ENCODE measurements at places on chromosomes 6 and 20. TPM values are rescaled to one million over a fixed set of nuclear protein-coding genes. Genes with fewer than 3 reads are reported as not detected.
A peak's percentile ranks its signal among the peaks of the same experiment; 100 is the strongest.

Gene C6orf52
- 0.81 TPM for total RNA-seq

- no peak for DNase-seq
Observed at GRCh38 chr6:93242049-93242448, 177.3 kb downstream of the EPHA7 start.

DNA sequence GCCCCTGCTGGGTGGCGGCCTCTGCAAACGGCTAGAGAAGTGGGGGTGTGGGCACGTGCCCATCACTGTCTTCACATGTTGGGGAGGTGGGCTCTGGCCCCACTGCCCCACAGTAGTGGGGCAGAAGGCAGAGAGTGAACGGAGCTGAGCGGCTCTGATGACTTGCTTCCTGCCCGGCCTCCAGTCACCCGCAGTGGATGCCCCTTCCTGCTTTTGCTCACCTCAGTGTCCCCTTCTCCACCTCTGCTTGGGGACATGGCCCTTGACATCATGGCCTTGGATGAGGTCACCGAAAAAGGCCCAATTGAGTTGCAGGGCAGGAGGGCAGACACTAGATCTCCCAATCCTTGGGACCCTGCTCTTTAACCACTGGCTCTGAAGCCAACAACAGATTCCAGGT is 40.1 kb downstream of the KCNK5 start:
- DNase-seq = no peak

DNA sequence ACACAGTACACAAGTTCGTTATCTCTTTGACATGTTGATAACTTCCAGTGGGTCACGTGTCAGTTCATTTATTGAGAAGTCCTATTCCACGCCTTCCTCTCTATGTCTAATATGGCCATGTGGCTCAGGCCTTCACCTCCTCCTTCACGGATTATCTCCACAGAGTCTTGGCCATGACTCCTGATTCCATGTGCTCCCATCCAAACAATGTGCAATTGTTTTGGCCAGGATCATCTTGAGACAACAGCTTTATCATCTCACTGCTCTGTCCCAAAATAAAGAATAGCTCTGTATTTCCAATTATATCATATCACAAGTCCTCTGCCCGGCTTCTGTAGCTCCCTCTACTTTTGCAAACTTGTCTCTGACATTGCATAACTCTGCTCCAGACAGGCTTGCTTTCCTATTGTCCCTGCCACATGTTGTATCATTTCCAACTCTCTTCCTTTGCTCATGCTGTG is 11.1 kb upstream of the TXNDC5 start:
- DNase-seq = no peak

GRCh38 chr6:83461438-83461837 is 30.6 kb upstream of the ME1 start:
- DNase-seq = no peak

DNA sequence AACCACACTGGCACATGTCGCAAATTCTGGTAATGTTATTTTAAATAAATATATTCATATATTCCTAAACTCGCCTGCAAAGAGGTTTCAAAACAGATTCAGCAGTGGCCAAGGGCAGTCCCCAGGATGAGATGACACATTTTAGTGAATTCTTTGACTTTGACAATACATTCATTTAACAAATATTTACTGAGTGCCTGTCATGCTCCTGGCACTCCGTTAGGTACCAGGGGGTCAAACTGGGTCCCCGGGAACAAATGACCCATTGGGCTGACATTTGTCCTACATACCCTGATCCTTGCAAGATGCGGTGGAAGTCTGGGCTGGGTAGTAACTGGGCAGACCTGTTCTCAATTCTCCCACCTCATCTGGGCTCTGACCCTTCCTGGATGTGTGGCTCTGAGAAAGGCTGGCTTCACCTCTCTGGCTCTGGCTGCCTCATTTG is 74.9 kb downstream of the FYN start:
- no peak for DNase-seq

DNA sequence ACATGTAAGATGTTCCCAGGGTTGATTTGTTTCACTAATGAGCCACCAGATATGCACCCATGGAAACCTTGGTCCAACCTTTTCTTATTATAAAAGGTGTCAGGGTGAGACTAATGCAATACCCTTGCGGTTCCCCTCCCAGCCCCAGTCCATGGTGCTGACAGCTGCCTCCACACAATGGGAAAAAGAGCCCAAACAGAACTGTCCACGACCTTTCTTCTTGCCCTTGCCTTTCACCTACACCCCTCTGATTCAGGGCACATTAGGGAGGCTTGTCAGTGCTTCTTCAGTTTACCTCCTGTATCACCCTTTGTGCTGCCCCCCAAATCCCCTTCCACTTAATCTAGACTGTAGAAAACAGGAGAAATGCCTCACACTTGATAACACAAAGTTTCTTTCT is 352.7 kb upstream of the CDH4 start:
- DNase-seq = no peak

DNA sequence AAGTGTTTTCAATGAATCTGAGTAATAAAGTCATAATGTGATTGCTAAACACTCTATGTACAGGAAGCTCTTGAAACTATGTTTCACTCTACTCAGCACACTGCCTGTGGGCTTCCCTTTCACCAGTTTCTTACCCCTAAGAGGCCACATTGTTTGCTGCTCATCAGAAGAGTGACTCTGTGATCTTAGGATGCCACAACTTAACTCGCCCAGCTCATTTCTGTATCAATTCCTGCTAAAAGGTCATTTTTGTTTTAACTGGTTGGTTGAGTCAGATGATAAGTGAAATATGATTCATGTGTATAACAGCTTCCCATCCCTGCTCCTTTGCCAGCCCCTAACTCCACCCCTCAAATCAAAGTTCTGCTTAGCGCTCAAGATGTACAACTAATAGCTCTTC is 9.8 kb upstream of the NDUFAF4 start:
- no peak for DNase-seq

DNA sequence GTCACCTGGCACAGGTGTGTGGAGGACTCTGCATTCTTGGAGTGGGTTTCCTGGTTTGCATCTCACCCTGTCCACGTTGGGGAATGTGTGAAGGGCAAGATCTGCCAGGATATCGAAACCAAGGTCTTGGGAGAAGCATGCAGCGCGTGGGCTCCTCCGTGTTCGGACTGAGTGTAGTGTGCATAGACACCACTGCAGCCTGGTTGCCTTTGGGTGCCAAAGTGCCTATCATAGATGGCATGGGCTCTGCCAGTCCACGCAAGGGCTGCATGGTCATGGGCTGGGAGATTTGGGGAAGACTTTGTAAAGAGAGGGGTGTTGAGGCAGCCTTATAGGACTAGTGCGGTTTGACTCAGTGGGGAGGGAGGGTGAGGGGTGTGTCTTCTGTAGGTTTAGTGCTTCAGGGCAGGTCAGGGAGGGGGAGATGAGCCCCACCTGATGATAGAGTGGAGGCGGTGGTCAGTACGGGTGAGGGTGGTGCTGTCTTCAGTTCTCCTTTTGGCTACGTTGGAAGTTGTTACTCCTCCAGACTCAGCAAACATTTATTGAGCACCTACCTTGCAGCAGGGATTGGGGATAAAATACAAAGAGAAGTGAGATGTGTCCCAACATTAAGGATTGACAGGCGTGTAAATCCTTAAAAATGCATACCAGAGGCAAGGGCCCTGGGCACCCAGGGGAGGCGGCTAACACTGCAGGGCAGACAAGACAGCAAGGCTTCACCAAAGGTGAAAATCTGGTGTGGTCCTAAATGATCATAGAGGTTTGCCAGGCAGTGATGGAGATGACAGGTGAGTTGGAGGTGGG is 28.3 kb downstream of the DUSP22 start:
- no peak for DNase-seq

DNA sequence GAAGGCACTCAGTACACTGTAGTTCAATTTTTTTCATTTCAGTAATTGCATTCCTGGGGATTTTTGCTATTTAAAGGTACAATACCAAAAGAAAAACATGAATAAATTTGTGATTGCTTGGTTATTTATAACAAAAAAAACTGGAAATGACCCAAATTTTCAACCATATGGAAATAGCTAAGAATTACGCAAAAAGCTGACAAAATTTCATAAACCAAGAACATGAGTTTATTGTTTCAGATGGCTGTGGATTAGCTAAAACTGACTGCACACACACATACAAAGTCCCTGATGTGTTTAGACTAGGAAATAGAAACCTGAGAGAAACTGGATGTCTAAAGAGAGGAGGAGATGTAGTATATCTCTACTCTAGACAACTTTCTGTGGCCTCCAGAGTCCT is 718.4 kb upstream of the CHD6 start:
- DNase-seq = no peak

GRCh38 chr20:63628246-63628975 is 1.5 kb upstream of the GMEB2 start:
- peak; percentile 60 for DNase-seq

Gene KIAA0408
- total RNA-seq = not detected

- no peak for DNase-seq
Observed at GRCh38 chr6:12760911-12761310, 44.3 kb downstream of the PHACTR1 start.

Gene PLCB1
- total RNA-seq = 66.0 TPM

DNA sequence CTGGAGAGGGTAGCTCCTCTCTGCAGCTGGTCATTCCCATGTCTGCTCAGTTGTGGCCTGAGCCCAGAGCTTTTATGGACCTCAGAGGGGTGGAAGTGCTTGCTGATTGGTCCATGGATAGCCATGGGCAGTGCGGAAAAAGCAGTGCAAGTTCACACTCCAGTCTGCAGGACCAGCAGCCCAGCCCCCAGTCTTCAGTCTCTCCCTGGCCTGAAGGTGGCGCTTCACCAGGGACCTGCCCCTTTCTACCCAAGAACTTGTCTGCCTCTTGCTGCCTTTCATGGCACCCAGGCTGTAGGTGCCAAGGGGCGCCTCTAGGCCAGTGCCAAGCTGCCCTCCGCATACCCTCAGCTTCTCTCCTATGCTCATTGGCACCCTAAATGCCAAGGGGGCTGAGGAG is 91.0 kb downstream of the TBXT start:
- no peak for DNase-seq

DNA sequence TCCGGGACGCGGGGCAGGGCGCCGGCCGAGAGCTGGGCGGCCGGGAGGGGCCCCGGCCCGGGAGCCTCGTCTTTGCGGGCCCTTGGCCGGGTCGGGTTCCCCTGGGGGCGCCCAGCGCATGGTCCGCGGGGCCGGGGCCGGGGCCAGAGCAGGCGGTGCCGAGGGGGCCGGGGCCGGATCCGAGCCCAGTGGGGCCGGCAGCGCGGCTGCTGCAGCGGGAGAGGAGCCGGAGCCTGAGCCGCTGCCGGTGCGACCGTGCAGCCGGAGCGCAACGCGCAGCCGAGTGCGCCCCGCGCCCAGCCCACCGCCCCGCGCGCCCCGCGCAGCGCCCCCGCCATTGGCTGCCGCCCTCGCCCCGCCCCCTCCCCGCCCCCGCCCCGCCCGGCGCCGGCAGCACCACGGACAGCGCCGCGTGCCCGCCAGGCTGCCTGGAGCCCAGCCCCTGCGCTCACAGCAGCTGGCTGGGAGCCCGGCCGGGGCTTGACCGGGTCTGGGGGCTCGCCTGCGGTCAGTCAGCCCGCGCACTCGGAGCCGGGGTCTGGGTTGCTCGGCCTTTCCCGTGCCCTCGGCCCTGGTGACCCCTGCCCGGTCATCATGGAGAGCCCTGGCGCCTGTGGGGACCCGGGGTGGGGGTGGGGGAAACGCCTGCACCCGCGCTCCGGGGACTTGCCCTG is at the start of gene HRH3:
TSS of gene HRH3 (minus strand) at position 287 of the 674 bp plus-strand sequence. CDS start 308 bp downstream, outside the sequence.
- DNase-seq = peak; percentile 35

GRCh38 chr6:38503032-38503773 is 136.5 kb downstream of the BTBD9 start:
- no peak for DNase-seq

DNA sequence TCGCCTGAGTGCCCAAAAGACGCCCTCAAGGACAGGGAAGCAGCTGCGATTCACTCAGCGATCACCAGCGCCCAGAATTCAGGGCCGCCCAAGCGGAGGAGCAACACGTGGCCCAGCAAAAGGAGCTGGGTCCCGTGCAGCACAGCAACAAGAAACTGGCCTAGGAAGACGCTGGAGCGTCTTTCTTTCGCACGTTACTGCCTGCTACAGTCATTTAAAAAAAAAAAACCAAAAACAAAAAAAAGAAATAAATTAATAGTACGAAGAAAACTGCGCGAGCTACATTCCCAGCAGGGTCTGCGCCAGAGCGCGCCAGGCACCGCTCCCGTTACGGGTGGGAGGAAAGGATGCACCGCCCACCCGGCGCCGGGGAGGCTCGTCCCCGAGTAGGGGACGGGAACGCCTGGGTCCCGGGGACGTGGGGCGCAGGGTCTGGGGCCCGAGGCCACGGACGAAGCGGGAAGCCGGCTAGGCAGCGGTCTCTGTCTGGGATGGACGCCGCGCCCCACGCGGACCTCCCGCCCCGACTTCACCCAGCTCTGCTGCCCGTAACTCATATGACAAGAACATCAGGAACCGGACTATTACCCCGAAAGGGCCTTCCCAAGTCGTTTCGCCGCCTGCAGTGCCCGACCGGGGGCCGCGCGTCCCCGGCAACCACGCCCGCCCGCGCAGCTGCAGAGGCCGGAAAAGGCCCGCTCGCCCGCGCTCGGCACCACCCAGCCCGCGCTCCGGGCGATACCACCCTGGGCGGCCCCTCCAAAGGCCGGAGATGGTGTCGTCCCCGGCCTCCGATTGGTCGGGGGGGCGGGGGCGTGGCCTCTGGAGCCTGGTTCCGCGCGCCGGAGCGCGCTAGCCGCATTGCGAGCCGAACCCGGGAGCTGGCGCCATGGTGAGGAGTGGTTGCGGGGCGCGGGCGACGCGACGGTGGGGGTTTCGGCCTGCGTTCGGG is at the start of gene NOP56:
TSS of gene NOP56 (plus strand) at position 861 of the 952 bp plus-strand sequence. CDS start at position 890, 29 bp downstream.
- DNase-seq = peak; percentile 89

GRCh38 chr20:49775229-49775693 is 37.4 kb upstream of the SLC9A8 start:
- DNase-seq = peak; percentile 9

- DNase-seq = no peak
Observed at GRCh38 chr6:167932468-167933276, 64.8 kb upstream of the KIF25 start.

GRCh38 chr6:67450641-67451040 is 1184.4 kb upstream of the ADGRB3 start:
- DNase-seq = no peak

- DNase-seq = peak; percentile 56
Observed at GRCh38 chr6:27541212-27541932, 68.5 kb upstream of the ZNF184 start.

DNA sequence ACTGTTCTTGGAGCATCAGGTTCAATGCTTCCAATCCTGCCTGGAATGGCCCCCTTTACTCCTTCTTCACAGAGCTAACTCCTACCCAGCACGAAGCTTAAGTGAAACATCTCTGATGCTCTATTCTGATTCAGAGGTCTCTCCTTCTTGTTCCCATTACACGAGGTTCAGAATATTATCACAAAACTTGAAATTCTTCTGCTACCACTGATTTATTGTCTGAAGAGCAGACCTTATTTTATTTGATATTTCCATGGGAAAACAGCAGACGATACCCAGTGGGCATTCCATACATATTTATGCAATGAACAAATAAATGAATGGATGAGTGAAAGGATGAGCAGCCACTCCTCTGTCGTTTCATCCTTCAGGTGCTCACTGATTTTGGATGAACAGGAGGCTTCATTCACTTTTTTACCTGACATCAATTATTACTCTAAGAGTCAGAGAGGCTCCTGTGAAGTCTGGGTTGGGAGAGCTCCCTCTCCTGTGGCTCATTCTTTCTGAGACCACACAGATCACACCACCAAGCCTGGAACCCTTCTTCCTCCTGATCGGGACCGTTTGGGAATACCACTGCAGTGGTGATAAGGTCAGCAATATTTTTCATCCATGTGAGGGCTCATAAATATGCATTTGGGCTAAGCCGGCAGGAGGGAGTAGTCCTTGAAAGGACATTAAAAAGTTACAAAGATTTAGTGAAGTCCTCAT is 25.8 kb downstream of the SMLR1 start:
- no peak for DNase-seq

- no peak for DNase-seq
Observed at GRCh38 chr6:89311853-89312531, 3.1 kb downstream of the GABRR2 start.

Gene NOX3
- total RNA-seq = not detected

GRCh38 chr6:593139-593906 is 63.6 kb downstream of the HUS1B start:
- peak; percentile 44 for DNase-seq
